Spinal cord (tissue), 10 donors: ENCODE measurements at places on chromosomes 7 and 10. TPM values are rescaled to one million over a fixed set of nuclear protein-coding genes. Genes with fewer than 3 reads are reported as not detected.
A peak's percentile ranks its signal among the peaks of the same experiment; 100 is the strongest.

- H3K4me1 ChIP-seq, result no peaks in the 10 kb centered on the region
- H3K27me3 ChIP-seq, result no peaks in the 10 kb centered on the region
- DNase-seq, result no peak
- no peak overlapping the region for H3K4me3 ChIP-seq
- H3K27ac ChIP-seq, result no peak overlapping the region
- H3K36me3 ChIP-seq, result no peaks in the 10 kb centered on the region
These were observed 19.6 kb upstream of the GSTK1 start for GRCh38 chr7:143243614-143244013.

- DNase-seq, result no peak
- H3K4me1 ChIP-seq, result peaks cover 3% of the 10 kb centered on the region
- no peaks in the 10 kb centered on the region for H3K36me3 ChIP-seq
- H3K4me3 ChIP-seq, result no peak overlapping the region
- no peaks in the 10 kb centered on the region for H3K27me3 ChIP-seq
These were observed 182.8 kb upstream of the PHYHIPL start for GRCh38 chr10:58993480-58994221.

GRCh38 chr7:101934618-101935017 is 117.2 kb downstream of the CUX1 start:
- no peak overlapping the region for H3K4me3 ChIP-seq
- H3K4me1 ChIP-seq, result peaks cover 27% of the 10 kb centered on the region
- H3K27ac ChIP-seq, result peak overlapping the region; percentile 71
- H3K27me3 ChIP-seq, result no peaks in the 10 kb centered on the region
- no peak for DNase-seq

- no peak overlapping the region for H3K27ac ChIP-seq
- no peaks in the 10 kb centered on the region for H3K27me3 ChIP-seq
- no peaks in the 10 kb centered on the region for H3K4me1 ChIP-seq
- H3K4me3 ChIP-seq, result no peak overlapping the region
These were observed 51.8 kb upstream of the SLC35G1 start for GRCh38 chr10:93841961-93842360.

- no peaks in the 10 kb centered on the region for H3K4me1 ChIP-seq
- H3K36me3 ChIP-seq, result no peaks in the 10 kb centered on the region
- H3K27me3 ChIP-seq, result no peaks in the 10 kb centered on the region
- H3K4me3 ChIP-seq, result no peak overlapping the region
- no peak overlapping the region for H3K27ac ChIP-seq
These were observed 15.8 kb upstream of the CYP2E1 start for GRCh38 chr10:133511408-133511807.

DNA sequence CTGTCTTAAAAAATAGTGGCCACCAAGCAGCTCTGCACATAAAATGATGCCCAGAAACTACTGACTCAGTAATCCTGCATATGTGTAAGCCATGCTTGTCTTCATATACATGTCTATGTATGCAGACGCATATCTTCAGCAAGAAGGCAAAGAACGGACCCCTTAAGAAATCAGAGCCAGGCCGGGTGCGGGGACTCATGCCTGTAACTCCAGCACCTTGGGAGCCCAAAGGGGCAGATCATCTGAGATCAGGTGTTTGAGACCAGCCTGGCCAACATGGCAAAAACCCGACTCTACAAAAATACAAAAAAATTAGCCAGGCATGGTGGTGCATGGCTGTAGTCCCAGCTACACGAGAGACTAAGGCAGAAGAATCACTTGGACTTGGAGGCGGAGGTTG is 295.0 kb downstream of the TCERG1L start:
- no peak overlapping the region for H3K4me3 ChIP-seq
- no peak overlapping the region for H3K27ac ChIP-seq
- H3K36me3 ChIP-seq, result peaks cover 2% of the 10 kb centered on the region
- H3K27me3 ChIP-seq, result peaks cover 5% of the 10 kb centered on the region
- H3K4me1 ChIP-seq, result peaks cover 4% of the 10 kb centered on the region
- DNase-seq, result no peak

GRCh38 chr10:12628964-12629766 is 279.8 kb downstream of the CAMK1D start:
- no peaks in the 10 kb centered on the region for H3K27me3 ChIP-seq
- H3K4me3 ChIP-seq, result no peak overlapping the region
- no peak overlapping the region for H3K27ac ChIP-seq
- no peak for DNase-seq

GRCh38 chr7:147193476-147193875 is 1076.9 kb downstream of the CNTNAP2 start:
- no peak for DNase-seq
- no peak overlapping the region for H3K4me3 ChIP-seq
- H3K27me3 ChIP-seq, result no peaks in the 10 kb centered on the region
- no peaks in the 10 kb centered on the region for H3K4me1 ChIP-seq
- no peaks in the 10 kb centered on the region for H3K36me3 ChIP-seq
- no peak overlapping the region for H3K27ac ChIP-seq

GRCh38 chr10:29202386-29202940 is 86.4 kb upstream of the LYZL1 start:
- no peak overlapping the region for H3K4me3 ChIP-seq
- no peaks in the 10 kb centered on the region for H3K36me3 ChIP-seq
- H3K27me3 ChIP-seq, result no peaks in the 10 kb centered on the region

GRCh38 chr10:93591065-93591808 is 9.8 kb downstream of the RBP4 start:
- H3K27me3 ChIP-seq, result no peaks in the 10 kb centered on the region
- DNase-seq, result no peak
- no peak overlapping the region for H3K4me3 ChIP-seq
- no peaks in the 10 kb centered on the region for H3K36me3 ChIP-seq
- peaks cover under 1% of the 10 kb centered on the region for H3K4me1 ChIP-seq

DNA sequence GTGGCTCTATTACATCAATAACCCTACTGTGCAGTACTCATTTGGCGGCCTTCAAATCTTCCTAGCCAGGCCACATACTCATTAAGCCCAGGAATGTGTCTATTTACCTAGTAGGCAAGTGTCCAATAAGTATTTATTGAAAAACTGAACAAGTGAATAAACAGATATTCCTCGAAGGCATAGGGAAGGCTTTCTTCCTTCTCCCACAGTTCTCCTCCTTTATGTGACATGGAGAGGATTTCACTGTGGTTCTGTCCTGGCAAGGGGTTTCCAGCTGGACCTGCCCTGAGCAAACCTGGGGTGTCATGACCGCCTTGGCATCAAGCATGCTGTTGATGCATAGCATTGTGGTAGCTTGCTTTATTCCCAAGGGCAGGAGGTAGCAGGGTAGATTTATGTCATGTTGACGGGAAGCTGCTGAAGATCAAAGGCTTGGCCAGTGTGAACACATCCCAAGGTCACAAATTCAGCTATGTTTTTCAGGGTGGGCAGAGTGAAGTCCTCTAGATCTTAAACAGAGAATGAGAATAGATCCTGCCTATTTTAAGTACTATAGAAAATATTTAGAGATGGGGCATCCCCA is 195.1 kb downstream of the INHBA start:
- H3K27me3 ChIP-seq, result no peaks in the 10 kb centered on the region
- H3K4me1 ChIP-seq, result no peaks in the 10 kb centered on the region
- H3K36me3 ChIP-seq, result no peaks in the 10 kb centered on the region

GRCh38 chr7:47342296-47343060 is 239.4 kb downstream of the TNS3 start:
- H3K27ac ChIP-seq, result no peak overlapping the region
- H3K36me3 ChIP-seq, result peaks cover 25% of the 10 kb centered on the region
- H3K27me3 ChIP-seq, result no peaks in the 10 kb centered on the region
- DNase-seq, result no peak
- H3K4me1 ChIP-seq, result peaks cover 16% of the 10 kb centered on the region

GRCh38 chr10:85961073-85961472 is 405.5 kb downstream of the GRID1 start:
- no peaks in the 10 kb centered on the region for H3K36me3 ChIP-seq
- H3K4me3 ChIP-seq, result no peak overlapping the region
- no peaks in the 10 kb centered on the region for H3K4me1 ChIP-seq

DNA sequence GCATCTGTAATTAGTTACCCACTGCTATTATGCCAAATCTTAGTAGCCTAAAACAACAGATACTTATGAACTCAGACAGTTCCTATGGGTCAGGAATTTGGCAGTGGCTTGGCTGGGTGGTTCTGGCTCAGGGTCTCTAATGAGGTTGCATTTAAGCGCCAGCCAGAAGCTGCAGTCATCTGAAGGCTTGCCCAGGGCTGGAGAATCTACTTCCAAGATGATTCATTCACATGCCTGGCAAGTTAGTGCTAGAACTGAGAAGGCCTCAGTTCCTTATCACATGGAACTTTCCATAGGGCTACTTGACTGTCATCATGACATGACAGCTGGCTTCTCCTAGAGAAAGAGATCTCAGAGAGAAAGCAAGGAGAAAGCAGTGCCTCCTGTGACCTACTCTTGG is 121.3 kb downstream of the AVL9 start:
- no peaks in the 10 kb centered on the region for H3K36me3 ChIP-seq
- H3K4me3 ChIP-seq, result no peak overlapping the region
- H3K27ac ChIP-seq, result no peak overlapping the region
- H3K27me3 ChIP-seq, result no peaks in the 10 kb centered on the region

ZP3 gene
- total RNA-seq, result 2.3 TPM

CFAP70 gene
- total RNA-seq, result 22.6 TPM

AKR1B15 gene
- total RNA-seq, result not detected

CYP2E1 gene
- total RNA-seq, result 12.7 TPM

C10orf90 gene
- total RNA-seq, result 3.4 TPM
